ENCODE measurements at places on chromosomes 2 and 18. TPM values are rescaled to one million over a fixed set of nuclear protein-coding genes. Genes with fewer than 3 reads are reported as not detected.

LONRF2 gene
- total RNA-seq: 0.32 TPM

EPB41L3 gene
- total RNA-seq: 3.6 TPM

SCYGR8 gene
- not detected for total RNA-seq

IL36RN gene
- not detected for total RNA-seq

OSGEPL1 gene
- total RNA-seq: 11.3 TPM

DNPEP gene
- 52.6 TPM for total RNA-seq

PKDCC gene
- total RNA-seq: 30.3 TPM

FSIP2 gene
- not detected for total RNA-seq
